WERI-Rb-1 (cell line): ENCODE measurements at places on chromosomes 5 and 9.

DNA sequence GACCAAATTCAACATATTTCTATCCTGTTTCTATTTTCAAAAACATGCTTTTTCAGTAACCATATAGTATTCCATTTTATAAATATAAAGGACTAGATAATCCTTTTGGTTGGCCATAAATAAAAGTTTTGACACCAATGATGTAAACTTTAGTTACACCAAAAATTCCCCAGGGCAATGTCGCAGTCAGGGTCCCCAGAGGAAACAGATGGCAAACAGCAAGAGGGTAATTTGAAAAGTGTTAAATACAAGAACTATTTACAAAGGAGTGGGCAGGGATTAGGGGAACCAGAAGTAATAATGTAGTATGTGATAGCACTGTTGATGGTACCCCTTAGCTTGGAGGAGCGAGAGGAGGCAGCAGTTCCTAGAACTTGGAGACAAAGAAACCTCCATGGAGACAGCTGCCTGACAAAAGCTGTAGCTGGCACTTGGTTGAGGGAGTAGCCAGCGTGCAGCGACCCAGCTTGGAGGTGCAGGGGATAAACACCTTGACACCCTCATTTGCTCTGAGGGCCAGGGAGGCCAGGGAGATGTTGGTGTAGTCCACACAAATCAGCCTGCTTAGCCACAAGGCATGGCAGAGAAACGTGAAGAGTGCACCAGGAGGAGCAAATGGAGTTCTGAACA lies 18.3 kb upstream of the MSANTD3 start:
- DNase-seq: no peak

GRCh38 chr5:134114886-134115805 lies 665 bp downstream of the TCF7 start:
- DNase-seq: peak; percentile 74

DNA sequence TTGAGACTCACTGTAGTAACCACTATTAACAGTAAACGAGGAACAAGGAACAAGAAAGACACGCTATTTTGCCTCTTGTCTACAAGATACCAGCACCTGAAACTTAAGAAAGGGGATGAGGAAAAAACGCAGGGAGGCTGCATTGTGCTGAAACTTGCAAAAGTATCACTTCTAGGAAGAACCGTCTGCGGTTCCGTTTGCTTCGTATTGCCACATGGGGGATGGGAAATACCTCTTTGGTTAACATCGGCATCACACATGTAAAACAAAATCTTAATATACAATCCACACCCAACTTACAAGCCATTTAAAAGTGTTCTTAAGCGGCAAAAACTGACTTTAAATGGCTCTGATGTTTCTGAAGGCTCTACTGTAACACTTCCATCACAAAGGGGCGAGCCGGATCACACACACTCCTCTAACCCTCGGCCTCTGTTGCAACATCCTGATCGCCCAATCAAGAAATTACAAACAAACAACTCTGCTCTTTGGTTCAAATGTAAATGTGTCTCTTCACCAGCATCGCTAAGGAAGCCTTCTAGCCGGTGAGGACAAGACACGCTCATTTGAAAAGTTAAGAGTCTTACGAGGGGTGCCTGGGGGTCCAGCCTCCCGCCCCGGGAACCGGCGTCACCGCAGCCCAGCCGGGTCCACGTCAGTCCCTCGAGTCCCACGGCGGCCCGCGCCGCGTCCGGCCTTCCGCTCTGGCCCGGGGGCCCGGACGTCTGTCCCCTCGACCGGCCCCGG lies 621 bp downstream of the SEC16A start:
- DNase-seq: no peak

GRCh38 chr5:141121563-141121962 lies at the start of gene PCDHB4:
Gene PCDHB4, plus strand, starts transcription at chr5:141121818. Its CDS starts 181 bp downstream, at chr5:141121999.
- DNase-seq: no peak

- peak; percentile 64 for DNase-seq
Measured at GRCh38 chr5:54215233-54215736, 95.1 kb downstream of the ARL15 start.

DNA sequence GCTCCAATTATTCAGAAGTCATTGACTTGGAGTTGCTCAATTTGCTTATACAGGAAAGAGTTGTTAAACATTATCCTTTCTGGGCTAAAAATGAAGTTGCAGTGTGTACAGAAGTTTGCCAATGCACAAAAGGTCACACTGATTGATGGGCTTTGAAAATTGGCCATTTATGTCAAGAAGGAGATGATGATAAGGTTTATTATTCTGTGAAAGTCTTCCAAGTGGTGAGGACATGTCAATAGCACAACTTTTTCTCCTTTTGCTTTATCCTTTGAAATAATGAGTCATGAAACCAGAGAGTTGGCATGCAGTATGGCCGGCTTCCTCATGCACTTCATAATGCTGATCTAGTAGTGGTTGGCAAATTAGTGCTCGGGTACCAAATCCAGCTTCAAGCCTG lies 848.5 kb upstream of the WWC1 start:
- DNase-seq: no peak

GRCh38 chr5:178106556-178107239 lies 6.6 kb upstream of the N4BP3 start:
- no peak for DNase-seq

- DNase-seq: no peak
Measured at GRCh38 chr9:98890256-98890655, 53.5 kb upstream of the COL15A1 start.

GRCh38 chr5:128965638-128966302 lies 482 bp downstream of the SLC27A6 start:
- DNase-seq: no peak

DNA sequence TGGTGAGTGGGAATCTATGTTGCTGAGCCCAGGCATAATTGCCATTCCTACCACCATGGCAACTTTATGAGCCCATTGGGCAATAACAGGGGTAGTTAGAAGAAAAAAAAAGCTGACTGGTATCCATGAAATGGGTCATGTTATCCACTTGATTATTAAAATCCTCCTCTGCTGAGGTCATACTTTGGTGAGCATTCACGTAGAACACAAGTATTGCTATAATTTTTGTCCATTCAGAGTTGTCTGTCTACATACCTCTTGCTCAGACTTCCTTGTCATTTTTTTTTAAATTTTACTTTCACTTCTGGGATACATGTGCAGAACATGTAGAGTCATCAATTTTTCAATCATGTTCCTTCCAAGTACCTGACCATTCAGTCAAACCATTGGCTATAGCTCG lies 780.8 kb upstream of the ARRDC3 start:
- DNase-seq: no peak

DNA sequence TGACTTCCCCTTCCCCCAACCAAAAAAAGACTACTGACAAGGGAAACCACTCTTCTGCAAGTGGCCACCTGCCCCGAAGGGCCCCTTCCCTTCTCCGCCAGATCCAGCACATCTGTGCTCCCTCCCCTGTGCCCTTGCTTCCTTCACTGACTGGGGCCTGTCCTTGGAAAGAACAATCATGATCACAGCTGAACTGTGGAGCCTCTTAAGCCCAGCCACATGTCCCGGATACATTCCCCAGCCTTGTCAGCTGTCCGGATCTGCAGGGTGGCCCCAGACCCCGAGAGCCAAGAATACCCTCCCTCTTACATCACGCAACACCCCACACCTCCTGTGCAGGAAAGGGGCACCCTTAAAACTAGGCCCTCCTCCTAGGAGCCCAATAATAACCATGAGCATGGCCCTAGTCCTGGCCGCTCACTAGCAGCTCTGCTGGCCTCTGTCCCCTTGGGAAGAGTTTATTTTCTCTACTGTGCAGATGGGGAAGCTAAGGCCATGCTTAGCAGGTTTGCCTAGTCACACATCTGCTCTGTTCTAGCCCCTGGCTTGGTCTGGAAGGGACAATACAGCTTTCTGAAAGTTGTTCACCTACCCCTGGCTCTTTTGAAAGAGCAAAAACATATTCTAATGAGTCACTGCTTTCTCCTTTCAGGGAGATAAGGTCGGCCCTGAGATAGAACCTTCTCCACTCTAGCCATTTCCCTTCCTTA lies 3.8 kb downstream of the SPRY4 start:
- DNase-seq: peak; percentile 60

DNA sequence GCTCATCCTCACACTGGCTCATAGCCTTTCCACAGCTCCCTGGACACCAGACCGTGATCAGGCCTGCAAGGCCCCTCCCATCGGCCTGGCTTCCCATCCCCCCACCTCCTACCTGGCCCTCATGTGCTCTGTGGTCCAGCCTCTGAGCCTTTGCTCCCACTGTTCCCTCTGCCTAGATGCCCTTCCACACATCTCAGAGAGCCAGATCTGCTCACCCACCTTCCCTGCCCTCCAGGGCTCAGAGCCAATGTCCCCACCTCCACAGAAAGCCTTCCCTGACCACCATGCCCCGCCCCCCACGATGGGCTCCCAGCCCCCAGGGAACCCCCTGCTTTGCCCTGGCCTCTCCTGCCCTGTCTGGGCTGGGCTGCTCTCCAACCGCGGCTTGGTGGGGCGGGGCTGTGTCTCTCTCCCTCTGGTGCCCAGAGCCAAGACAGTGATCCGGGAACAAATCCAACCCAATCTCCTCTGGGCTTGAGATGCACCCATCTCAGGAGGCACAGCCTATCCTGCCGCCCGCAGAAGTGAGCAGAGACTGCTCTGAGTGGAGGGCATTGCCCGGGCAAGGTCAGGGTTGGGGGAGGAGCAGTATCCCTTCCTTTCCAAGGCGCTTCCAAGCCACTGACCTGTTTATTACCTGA lies 1.6 kb downstream of the NINJ1 start:
- DNase-seq: no peak

- DNase-seq: no peak
Measured at GRCh38 chr5:180807046-180807445, 4.4 kb upstream of the MGAT1 start.

GRCh38 chr5:111326551-111326950 lies 102.4 kb downstream of the CAMK4 start:
- no peak for DNase-seq

DNA sequence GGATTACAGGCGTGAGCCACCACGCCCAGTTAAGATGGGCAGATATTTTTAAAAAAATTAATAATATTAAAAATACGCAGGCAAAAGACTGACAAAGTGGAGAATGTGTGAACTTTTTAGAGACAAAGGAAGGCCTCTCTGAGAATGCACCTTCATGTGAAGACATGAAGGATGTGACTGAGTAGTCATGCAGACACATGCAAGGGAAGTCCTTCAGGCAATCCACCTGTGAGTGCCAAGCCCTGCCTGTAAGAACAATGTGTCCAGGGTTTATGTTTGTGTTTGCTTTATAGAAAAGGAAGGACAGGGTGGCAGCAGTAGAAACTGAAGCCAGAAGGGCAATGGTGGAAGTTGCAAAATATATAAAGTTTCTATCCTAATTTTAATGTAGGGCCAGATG lies 169.2 kb downstream of the EDIL3 start:
- no peak for DNase-seq

- DNase-seq: no peak
Measured at GRCh38 chr5:87268970-87269377, 1.3 kb downstream of the RASA1 start.

- DNase-seq: no peak
Measured at GRCh38 chr5:157689942-157690689, 18.8 kb downstream of the C5orf52 start.

DNA sequence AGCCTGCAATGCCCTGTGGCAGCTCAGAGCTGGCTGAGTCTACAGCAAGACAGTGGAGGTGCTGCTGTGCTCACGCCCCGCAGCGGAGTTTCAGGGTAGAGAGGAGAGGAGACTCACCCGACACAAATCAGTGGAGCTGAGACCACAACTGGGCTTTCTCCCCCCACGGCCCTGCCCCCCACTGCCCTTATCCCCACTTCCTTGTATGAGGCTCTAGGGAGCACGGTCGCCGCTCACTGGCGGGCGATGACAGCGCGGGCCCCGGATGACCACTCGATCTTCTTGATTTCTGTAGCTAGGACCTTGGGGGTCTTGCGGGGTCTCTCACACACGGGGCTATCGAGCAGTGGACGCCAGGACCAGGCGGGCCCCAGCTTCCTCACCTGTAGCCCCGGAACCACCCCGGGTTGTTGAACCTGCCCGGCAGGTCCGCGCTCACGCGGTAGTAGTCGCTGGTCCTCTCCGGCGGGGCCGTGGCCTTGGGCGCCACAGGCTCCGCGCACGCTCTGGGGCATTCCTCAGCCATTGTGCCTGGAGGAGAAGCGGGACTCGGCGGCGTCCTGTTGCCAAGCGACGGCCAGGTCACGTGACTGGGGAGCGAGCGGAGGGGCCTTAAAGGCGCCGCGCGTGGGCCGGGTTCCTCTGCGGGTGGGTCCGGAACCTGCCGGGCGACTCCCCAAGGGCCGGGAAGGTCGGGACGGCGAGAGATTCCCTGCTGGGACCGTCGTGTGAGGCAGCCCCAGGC lies 984 bp upstream of the MRPS2 start:
- peak; percentile 95 for DNase-seq

GRCh38 chr5:108315829-108316228 lies 66.1 kb downstream of the FBXL17 start:
- no peak for DNase-seq

DNA sequence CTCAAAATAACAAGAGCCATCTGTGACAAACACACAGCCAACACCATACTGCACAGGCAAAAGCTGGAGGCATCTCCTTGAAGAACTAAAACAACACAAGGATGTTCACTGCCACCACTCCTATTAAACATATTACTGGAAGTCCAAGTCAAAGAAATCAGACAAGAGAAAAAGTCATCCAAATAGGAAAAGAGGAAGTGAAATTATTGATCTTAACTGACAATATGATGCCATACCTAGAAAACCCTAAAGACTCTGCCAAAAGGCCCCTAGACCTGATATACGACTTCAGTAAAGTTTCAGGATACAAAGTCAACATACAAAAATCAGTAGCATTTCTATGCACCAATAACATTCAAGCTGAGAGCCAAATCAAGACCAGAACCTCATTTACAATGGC lies 30.0 kb upstream of the MACIR start:
- DNase-seq: no peak

GRCh38 chr5:142385194-142385593 lies 60.4 kb upstream of the SPRY4 start:
- DNase-seq: no peak

DNA sequence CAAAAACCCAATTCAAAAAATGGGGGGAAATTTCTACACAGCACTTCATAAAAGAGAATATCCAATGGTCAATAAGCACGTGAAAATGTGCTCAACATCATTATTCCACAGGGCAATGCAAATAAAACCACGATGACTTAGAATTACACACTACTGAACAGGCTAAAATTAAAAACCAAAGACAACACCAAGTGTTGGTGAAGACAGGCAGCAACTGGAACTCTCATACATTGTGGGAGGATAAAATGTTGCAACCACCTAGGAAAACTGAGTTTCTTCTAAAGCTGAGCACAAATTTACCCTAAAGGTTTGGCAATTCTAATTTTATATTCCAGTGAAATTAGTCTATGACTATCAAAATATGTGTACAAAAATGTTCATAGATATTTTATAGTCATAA lies 9.5 kb downstream of the GIN1 start:
- no peak for DNase-seq

DNA sequence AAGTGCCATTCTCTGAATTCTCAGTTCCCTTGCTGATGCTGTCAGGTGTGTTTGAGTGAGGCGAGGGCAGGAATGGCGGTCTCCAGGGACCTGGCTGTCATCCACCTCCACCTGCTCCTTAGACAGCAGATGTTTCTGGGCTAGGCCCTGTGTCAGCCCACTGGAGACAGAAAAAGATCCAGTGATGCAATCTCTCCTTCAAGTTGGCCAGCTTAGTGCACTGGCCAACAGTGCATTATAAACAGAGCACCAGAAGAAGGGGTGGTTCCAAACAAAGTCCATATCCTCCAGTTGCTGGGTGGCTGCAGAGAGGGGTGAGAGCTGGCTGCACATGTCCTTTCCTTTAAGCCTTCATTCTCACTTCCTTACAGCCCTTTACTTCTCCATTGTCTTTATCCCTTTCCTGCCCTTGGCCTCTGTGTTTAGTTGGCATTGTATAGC lies 26.5 kb downstream of the NANS start:
- DNase-seq: no peak
